ENCODE measurements at places on chromosomes 11 and 22.

DNA sequence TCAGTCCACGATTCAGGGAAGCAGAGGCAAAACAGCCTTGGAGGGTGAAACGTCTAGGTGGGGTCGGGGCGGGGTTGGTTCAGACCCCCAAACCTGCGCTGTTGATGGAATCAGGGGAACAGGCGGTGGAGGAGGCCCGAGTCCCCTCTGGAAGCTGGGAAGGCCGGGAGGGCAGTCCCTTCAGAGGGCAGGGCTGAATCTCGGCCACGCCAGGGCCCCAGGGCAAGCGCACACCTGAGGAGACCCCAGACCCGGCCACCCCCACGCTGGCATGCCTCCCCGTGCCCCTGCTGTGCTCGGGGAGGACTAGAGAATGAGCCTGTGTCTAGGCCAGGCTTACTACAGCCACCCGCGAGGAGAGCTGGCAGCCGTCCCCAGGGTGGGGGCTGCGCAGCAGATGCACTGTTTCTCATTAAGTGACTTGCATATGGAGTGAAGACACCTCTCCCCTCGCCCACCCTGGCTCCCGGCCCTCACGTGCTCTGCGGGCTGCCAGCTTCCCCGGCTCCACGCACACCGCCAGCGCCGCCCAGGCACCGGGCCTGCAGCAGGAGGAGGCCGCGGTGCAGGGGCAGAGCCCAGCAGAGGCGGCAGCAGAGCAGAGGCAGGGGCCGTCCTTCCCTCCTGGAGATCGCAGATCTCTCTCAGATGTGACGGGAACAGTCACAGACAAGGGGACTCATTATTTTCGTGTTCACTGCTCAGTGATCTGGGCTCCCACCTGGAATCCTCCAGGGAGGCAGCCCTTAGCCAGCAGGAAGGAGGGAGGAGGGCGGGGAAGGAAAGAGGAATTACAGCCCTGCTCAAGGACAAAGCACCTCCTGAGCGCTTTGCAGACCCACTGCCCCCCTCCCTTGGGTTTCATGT lies 47.1 kb upstream of the OPCML start:
- no peak for DNase-seq

GRCh38 chr11:72730737-72731136 lies 21.5 kb downstream of the ARAP1 start:
- DNase-seq, result no peak

DNA sequence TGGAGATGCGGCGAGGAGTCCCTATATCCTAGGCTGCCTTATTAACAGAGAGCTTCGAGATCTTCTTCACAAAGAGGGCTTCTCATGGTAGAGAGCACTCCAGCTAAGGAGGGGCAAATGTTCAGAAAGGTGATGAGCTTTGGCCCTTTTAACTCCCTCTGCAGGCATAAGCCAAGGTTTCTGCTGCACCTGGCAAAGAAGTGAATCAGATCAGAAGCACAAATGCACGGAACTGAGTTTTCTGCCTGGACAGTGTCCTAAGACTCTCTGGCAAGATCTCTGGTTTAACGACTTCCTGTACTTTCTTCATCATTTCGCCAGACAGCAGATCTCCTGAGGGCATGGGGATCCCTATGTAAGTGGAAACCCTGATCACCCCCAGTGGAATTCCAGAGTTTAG lies 37.2 kb downstream of the POU2AF3 start:
- DNase-seq, result peak; percentile 14

DNA sequence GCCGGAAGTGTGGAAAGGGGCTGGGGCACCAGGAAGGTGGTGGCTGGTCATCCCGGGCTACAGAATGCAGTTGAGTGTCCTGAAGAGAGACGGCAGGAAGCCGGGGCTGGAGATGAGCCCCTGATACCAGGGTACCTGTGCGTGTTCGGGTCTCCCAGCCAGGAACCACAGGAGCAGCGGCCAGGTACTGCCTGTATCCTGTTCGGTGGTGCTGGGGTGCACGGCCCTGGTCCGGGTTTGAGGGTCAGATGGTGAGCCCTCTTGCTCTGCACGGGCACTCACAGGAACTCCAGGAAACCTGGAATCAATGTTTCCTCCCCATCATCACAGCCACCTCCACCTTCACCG lies 253.1 kb upstream of the B3GAT1 start:
- no peak for DNase-seq

DNA sequence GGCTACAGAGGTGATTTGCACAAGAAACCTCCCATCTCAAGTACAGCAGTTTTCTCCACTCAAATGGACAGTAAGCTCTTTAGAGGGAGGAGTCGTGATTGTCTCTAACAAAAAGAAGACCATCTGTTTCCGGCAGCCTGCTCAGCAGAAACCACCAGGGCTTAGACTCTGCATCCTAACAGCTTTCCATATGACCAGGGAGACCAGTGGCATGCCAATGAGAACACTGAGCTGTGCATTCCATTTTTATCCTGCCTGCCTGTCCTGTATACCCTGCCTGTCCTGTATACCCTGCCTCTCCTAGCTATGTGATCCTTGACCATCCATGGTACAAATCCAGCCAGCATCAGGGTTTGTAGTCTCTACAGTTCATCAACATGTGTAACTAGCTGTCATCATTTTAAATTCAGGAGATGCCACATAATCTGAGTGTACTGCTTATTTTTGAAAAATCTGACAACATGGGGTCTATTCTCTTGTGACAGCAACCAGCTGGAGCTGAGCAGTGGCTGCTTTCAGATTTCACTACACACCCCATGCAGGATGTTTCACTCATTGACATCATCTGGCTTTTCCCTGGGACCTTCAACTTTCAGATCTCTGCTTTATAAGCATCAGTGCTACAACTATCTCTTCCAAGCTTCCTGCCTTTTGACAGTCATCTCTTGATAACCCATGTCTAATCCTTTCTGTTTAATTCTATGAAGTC lies 50.5 kb upstream of the POU2AF2 start:
- DNase-seq, result no peak

GRCh38 chr11:29227811-29228210 lies 789.0 kb downstream of the KCNA4 start:
- DNase-seq, result no peak

DNA sequence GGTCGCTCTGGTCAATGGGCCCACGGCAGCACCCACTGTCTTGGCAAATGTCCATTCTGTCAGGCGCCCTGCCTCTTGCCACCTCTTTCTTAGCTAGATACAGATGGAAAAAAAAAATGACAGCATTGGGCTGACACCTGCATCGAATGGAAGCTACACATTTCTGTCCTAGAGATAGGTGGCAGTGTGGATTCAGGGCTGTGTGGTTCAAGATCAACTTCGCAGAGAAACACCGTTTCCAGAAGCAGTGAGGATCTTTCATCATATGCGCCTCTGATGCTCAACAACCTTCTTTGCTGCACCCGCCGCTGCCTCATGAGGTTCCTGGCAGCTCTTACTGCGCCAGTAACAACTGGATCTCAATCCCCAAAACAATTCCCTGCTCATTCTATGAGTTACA lies 236.3 kb downstream of the KIRREL3 start:
- DNase-seq, result no peak

DNA sequence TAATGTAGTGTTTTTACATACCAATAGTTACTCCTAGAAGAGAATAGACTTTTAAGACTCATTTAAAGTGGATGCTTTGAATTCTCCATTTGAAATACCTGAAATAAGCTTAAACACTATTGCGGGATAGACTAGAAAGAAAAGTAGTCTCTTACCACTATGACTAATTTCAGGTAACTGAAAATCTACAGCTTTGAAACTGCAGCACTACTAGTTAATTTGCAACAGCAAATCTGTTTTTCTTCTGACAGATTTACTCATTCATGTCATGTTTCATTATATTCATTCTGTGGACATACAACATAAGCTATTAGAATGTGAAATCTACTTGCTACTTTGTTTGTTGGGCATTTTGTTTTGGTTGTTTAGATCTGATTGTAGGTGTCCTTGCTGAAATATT lies 153.6 kb downstream of the MAML2 start:
- no peak for DNase-seq

- DNase-seq, result no peak
Measured at GRCh38 chr11:65584723-65585171, 8.9 kb downstream of the EHBP1L1 start.

GRCh38 chr11:130037058-130037457 lies 32.6 kb upstream of the APLP2 start:
- DNase-seq, result peak; percentile 30

- DNase-seq, result no peak
Measured at GRCh38 chr22:38843657-38844314, at the start of gene NPTXR. TSS of gene NPTXR (minus strand) at chr22:38844028.

DNA sequence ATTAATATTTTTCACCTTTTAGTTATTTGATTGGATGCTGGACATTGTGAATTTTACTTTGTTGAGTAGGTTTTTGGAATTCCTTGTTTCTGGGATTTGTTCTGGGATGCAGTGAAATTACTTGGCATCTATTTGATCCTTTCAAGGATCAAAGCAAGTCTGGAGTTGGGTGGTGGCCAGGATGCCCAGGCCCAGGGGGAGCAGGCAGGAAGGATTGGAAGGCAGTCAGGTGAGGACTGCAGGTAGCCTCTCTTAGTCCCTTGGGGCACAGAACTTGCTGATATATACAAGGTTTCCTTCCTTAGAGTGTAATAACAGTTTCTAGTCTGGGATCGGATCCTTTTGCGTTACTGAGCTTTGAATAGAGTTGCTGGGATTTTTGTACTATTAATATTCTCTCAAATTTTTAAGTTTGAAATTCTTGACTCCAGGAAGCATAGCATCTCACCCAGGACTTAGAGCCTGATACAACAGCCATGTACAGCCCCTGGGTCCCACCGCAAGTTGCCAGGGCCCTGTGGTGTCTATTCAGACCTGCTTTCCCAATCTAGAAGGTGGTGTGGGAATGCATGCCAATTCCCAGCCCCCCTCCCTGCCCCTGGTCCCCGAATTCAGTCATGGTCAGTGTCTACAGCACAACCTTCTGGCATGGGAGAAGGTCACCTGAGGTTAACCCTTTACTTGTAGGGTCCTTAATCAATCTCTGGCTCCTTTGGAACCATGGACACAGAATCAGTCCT lies 6.1 kb downstream of the ZNF74 start:
- no peak for DNase-seq

DNA sequence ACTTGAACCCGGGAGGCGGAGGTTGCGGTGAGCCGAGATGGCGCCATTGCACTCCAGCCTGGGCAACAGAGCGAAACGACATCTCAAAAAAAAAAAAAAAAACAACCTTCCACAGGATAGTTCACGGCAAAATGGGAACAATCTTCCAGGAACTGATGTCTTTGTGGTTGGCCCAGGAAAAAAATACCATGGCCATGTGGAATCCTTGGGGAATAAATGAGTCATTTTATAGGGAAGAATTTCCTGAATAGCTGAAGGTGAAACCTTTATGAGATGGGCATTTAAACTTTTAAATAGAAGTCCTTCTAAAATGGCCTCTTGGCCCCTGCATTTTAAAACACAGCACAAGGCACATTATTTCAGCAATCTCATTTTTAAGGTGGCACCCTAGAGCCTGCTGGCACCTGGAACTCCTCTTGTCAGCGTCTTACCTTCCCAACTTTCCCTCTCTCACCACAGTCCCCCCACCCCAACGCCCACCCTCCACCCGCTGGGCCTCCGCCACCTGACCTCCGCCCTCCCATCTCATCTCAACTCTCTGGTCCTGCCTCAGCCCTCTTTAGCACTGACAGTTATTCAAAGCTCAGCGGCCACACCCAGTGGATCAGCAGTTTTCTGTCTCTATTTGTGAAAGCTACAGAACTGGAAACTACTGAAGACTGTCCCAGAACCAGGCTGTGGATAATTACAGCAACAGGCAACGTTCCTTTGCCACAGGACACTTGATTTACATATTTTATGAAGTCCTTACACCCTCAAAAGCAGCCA lies 43.1 kb downstream of the SCGB1A1 start:
- no peak for DNase-seq

DNA sequence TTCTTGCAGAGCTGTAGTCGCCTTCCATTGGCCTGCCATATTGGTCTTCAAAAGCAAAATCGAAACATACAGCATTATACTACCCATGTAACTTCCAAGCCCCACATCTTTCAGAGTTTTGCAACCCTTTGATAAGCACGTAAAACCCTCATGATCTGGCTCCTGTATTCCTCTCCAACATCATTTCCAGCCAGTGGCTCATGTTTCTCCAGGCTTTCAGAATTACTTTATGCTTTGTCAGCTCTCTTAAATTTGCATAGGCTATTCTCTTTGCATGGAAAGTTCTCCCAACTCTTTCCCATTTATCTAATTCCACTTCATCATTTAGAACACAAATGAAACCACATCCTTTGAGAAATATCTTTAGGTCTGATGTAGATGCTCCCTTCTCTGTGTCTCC lies 67.8 kb upstream of the DDI1 start:
- no peak for DNase-seq

- DNase-seq, result no peak
Measured at GRCh38 chr11:125261588-125261987, 97.0 kb downstream of the PKNOX2 start.

DNA sequence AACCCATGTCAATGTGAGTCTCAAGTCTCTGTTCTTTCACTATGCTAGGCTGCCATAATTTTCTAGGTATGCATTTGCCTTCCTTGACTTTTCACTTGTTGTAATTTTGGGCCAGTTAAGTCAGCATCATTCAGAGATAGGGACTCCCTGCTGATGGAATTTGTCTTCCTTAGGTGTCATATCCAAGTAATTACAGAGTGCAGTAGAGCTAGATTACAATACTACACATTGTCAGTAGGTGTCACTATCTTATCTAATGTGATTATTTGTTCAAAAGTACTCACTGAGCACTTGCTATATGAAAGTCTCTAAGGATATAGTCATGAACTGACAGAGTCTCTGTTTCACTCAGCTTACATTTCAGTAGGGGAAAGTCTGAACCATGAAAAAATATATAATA lies 25.0 kb upstream of the SYN3 start:
- DNase-seq, result no peak

DNA sequence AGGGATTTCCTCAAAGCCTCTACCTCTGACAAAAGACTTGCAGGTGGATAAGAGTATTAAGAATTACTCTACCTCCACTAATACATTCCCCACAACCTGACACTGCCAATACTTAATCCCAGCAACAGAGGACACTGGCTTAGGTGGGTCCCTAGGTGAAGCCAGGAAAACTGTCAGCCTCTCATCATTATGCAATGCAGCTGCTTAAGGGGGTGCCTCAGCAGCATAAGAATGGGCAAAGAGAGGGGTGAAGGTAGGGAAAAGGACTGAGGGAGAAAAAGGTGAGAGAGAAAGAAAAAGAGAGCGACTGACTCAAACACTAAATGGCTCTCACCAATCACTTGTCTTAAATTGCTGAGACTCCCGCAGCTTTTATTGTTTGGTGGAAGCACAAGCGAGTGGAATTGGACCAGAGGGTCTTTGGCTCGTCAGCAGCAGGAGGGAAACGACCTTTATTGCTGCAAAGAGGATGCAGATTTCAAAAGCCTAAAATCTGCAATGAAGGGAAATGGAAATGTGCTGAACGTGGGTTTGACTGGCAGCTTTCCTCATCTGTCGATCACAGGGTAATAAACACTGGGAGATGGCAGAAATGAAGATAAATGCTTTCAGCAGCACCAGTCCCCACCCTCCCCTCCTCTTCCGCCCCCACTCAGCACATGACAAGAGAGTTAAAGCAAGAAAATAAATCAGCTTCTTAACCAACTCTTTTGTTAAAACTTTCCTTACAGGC lies 64.9 kb upstream of the CHRM4 start:
- no peak for DNase-seq
